ENCODE measurements at places on chromosomes 11 and 22. TPM values are rescaled to one million over a fixed set of nuclear protein-coding genes. Genes with fewer than 3 reads are reported as not detected.

The PKP3 gene
- total RNA-seq: 221 TPM

The CASP12 gene
- not detected for total RNA-seq

The CRYBA4 gene
- total RNA-seq: not detected

The TMEM135 gene
- 10.3 TPM for total RNA-seq

The SYT7 gene
- total RNA-seq: 4.5 TPM

The OR5P2 gene
- total RNA-seq: not detected

The RIN1 gene
- total RNA-seq: 0.58 TPM

The SMTNL1 gene
- total RNA-seq: not detected

The OR56A1 gene
- total RNA-seq: not detected

The SLC17A6 gene
- not detected for total RNA-seq

The ISX gene
- not detected for total RNA-seq

The MYOD1 gene
- not detected for total RNA-seq

The HBG1 gene
- 6.2 TPM for total RNA-seq

The FAM181B gene
- total RNA-seq: 1.7 TPM

The ASPHD2 gene
- 0.58 TPM for total RNA-seq

The UBASH3B gene
- 60.5 TPM for total RNA-seq

The DUSP8 gene
- 7.5 TPM for total RNA-seq

The LRRC4C gene
- total RNA-seq: not detected

The INS gene
- total RNA-seq: not detected

The VWCE gene
- not detected for total RNA-seq

The GPR83 gene
- not detected for total RNA-seq

The PATE4 gene
- not detected for total RNA-seq

The GTSE1 gene
- 64.0 TPM for total RNA-seq

The VWA5A gene
- total RNA-seq: 39.7 TPM

The MS4A7 gene
- 15.6 TPM for total RNA-seq

The HEPN1 gene
- total RNA-seq: not detected

The TRIM51 gene
- total RNA-seq: not detected

The CENPM gene
- not detected for total RNA-seq

The TMEM184B gene
- total RNA-seq: 75.9 TPM

The NRXN2 gene
- total RNA-seq: not detected

The MICAL2 gene
- total RNA-seq: 130 TPM

The OR10A5 gene
- total RNA-seq: not detected

The PNPLA3 gene
- 0.73 TPM for total RNA-seq

The CHST1 gene
- not detected for total RNA-seq

The CREB3L1 gene
- 21.0 TPM for total RNA-seq

The C22orf31 gene
- total RNA-seq: not detected

The TTC36 gene
- total RNA-seq: not detected

The PRG2 gene
- total RNA-seq: not detected

The USP2 gene
- 1.4 TPM for total RNA-seq

The OR8G5 gene
- total RNA-seq: not detected

The OR8K3 gene
- not detected for total RNA-seq

The IGF2 gene
- 40.0 TPM for total RNA-seq

The DSCAML1 gene
- 1.1 TPM for total RNA-seq

The SCARF2 gene
- 15.8 TPM for total RNA-seq

The CARD10 gene
- total RNA-seq: 28.4 TPM

The H19 gene
- 33.3 TPM for total RNA-seq
